ENCODE measurements at places on chromosomes 13 and 19.

DNA sequence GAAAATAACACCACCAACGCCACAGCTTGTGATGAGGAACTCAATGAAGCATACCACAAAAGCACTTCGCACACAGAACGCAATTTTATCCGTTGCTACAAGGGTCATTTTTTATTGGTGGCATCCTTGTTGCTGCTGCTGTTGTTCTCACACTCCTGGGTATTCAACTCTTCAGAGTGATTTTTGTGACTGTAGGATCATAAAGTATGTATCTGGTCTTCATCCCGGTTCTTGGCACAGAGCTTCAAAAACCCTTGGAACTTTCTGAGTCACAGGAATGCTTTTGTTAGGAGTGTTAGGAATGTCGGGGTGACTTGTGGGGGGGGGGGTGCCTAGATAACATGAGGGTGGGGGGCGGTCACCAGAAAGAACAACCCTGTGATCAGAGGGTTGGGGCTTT lies 108.4 kb downstream of the ZNF557 start:
- DNase-seq = no peak

- no peak for DNase-seq
These were observed 195.8 kb downstream of the RAP2A start for GRCh38 chr13:97629601-97630272.

DNA sequence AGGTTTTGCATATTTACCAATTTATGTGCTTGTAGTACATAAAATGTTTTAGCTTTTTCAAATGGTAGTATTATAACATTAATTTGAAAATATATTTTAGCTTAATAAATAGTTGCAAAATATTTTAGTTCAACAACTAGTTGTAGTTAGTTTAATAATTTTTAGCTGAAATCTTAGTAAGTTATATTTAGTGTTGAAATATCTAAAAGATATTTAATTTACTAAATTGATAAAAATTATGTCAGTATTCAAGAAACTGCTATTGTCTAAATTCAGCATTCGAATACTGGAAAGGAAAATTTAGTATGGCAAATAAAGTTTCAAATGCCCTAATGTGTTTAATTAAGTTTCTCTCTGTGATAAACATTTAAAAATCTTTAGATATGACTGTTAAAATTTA lies 754.5 kb upstream of the MIR17HG start:
- DNase-seq = no peak

DNA sequence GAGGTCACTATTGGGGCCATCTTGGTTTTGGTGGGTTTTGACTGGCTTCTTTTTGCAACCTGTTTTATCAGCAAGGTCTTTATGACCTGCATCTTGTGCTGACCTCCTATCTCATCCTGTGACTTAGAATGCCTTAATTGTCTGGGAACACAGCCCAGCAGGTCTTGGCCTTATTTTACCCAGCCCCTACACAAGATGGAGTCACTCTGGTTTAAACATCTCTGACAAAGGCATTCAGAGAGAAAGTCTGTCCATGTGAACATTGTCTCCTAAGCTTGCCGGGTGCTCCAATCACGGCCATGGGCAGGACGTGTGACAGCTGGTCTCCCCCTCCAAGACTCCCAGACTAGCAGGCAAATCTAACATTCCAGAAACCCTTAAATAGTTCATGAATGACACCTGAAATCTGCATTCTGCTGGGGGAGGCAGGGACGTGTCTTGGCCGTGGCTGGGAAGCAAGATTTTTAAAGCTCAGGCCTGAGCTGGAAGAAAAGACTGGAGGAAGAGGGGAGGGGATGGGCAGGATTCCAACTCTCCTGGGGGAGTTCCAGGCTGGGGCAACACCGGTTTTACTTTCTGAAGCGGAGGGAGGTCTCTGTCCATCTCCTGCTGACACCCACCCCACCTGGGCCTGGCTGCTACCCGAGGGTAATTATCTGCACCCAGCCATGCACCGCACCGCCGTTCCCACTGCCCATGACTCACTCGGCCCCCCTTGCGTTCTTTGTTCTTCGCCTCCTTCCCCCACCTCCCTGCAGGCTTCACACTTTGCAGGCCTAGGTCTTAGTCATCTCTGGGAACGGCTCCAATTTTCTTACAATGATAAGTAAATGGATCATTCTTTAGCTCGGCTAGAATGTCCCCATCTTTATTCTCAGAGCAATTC lies 11.6 kb upstream of the OR1M1 start:
- DNase-seq = no peak

GRCh38 chr13:103663996-103664395 lies 597.8 kb upstream of the SLC10A2 start:
- DNase-seq = no peak

- DNase-seq = no peak
These were observed 682.6 kb upstream of the SGCG start for GRCh38 chr13:22497991-22498780.
